AG04450 (cell line): ENCODE measurements at places on chromosomes 16 and 17.

DNA sequence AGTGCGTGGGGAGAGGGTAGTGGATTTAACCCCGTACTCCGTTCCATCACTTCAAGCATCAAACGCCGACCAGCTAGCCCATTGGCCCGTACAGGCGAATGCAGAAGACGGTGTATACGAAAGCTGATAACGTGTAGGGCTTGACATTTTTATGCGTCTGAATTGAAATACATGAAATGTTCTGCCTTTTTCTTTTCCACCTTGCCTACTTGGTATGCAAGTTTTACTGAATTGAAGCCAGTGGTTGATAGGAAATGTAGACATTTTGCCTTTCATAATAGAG lies 834 bp upstream of the STAT3 start:
- no peak for DNase-seq

- no peak for DNase-seq
These were observed 1.1 kb downstream of the ELOB start for GRCh38 chr16:2775765-2776499.

DNA sequence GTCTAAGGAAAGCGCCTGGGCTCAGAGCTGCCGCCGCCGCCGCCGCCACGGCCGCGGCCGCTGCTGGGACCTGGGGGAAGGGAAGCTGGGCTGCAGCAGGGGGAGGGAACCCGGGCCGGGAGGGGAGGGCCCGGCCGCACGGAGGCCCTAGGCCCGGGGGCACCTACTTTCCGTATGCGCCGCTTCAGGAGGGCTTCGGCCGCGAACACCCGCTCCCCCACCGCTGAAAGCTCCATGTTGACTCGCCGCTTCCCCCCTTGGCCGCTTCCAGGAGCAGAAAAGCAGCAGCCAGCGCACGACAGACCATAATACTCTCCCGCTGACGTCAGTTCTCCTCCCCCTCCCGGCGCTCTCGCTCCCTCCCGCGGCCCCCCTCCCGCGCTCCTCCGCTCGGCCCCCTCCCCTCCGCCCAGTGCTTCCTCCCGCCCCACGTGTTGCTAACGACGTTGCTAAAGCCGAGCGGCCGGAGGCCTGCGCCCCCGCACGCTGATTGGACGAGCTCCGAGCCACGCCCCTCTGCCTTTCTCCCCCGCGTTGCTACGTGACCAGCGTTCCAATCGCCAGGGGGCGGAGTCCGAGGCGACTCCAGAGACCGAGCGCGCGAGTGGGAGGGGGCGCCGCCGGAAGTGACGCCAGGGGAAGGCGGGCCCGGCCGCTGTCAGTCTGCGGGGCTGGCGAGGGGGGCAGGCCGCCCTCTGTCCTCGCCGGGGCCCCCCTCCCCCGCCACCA lies at the start of gene CBX8:
CBX8 (minus strand) TSS at position 315 of the 729 bp plus-strand sequence; CDS start at position 236, 79 bp downstream.
- DNase-seq, result peak; percentile 99

DNA sequence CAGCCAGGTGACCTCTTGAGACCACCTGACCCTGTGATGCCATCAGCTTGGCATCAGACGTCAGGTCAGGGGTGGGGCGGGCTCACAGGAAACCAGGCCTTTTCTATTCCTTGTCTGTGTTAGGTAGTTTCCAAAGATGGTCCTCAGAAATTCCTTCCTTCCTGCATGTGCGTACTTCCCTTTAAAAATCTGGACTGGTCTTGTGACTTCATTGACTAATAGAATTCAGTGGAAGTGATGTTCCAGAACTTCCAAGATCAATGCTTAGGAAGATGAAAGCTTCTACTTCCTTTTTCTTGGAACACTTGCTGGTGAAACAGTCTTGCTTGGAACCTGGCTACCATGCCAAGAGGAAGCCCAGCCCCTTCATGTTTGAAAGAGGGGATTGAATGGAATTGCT lies 10.0 kb upstream of the N4BP1 start:
- DNase-seq, result no peak

GRCh38 chr17:70070305-70071027 lies 4.6 kb upstream of the KCNJ16 start:
- DNase-seq, result peak; percentile 16

- DNase-seq, result no peak
These were observed 378.1 kb downstream of the HAPSTR1 start for GRCh38 chr16:9469512-9469911.

DNA sequence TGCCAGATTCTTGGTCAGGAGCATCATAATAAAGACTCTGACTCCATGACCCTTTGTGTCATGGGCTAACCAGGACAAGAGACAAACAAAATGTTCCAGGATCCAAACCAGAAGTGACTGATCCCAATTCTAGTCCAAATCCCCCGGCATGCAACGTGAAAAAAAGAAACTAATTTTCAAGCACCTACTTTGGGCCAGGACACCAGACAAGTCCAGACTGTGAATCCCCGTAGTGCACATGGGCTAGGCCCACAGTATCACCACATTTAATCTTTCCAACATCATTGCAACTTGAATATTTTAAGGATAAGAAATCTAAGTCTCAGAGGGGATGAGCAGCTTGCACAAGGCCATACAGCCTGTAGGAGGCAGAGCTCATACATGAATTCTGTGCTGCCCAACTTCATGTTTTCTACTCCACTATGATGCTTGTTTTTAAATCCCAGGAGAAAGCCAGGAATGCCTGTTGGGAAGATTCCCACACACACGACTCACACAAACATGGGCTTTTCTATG lies 365.7 kb downstream of the NPIPA8 start:
- DNase-seq, result no peak

DNA sequence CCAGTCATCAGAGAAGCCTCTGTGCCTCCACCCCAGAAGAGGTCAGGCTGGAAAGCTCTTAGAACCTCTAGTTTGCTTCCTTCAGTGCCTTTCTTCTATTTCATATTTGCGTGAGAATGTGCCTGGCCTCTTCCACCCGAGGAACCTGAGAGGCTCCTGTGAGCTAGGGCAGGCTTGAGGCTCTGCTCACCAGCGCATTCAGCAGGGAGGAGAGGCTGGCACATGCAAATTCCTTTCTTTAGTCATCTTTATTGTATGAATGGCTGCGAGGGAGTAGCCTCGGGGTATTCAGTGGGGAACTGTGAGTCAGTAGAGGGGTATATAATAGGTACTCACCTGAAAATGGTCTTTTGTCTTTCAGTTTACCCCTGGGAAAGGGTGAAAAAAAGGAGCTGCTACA lies 268.3 kb downstream of the ABCC12 start:
- no peak for DNase-seq

DNA sequence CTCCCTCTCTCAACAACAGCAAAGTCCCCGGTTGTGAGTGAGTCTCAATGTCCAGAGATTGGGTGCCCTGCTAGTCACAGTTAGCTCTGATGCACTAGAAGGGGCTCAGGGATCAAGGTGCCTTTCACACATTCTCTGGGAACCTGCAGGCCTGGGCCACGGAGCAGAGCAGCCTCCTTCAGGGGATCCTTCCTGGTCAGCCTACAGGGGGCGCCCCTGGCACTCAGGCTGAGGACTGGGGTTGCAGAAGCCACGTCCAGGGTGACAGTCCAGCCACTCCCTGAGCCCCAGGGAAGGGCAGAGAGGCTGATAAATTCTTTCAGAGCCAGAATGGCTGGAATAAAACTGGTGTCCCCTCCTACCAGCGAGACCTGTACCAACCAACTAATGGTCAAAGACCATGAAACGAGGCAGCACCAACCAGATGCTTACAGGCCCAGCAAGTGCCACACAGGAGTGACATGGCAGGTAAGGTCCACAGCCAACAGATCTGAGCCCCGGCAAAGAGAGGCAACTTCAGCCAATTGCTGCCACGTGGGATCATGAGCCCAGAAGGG lies 43.5 kb downstream of the ST3GAL2 start:
- DNase-seq, result no peak

DNA sequence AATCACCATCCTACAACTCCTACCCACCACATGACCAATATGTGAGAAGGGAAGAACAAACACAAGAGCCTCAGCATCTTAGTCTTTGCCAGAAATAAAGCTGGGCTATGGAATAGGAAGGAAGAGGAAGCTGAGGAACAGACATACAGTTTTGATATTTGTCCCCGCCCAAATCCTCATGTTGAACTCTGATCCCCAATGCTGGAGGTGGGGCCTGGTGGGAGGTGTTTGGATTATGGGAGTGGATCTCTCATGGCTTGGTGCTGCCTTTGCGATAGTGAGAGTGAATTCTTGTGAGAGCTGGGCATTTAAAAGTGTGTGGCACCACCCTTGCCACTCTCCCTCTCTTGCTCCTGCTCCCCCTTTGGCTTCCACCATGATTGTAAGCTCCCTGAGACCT lies 52.4 kb upstream of the NLK start:
- no peak for DNase-seq

DNA sequence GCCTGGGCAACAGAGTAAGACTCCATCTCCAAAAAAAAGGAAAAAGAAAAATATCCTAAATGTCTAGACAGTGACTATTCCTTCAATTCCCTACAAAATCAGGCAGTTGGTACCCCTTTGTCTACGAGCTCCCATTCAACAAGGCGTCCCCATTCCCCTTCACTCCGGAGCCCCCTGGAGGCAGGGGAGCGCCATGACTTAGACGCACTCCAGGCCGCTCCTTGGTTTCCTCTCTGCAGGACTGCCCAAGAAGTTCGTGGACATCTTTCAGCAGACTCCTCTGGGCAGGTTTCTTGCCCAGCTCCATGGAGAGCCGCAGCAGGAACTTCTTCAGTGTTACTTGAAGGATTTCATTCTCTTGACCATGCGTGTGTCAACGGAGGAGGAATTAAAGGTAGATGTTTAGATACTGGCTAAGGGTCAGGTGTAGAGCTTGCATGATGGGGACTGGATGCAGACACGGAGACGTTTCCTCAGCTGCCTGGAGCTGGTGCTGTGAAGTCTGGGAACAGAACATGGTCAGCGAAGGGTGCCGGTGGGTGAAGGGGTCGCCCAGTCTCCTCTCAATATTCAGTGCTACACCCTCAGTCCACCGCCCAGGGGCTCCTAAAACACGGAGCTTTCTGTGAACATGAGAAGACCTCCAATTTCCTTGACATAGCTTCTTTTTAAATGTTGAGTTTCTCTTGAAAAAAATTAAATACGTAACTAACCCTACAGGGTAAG lies 53.3 kb upstream of the ENDOV start:
- no peak for DNase-seq

DNA sequence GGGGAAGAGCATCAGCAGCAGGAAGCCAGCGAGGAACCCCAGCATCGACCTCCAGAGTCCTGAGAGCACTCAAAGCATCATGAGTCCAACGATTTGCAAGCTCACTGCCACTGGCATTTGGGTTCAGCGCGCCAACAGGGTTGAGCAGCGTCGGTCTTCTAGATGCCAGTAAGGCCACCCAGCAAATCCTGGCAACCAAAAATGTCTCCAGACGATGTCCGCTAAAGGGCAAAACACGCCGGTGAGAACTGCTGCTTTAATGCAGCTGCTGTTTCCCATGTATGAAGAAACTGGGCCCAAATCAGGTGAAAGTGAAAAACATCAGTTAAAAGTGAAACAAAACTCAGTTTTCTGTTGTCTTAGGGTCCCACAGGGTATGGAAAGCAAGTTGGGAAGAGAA lies 70.2 kb downstream of the ANKRD11 start:
- no peak for DNase-seq

- DNase-seq, result no peak
These were observed 30.7 kb downstream of the PIMREG start for GRCh38 chr17:6474906-6475305.

DNA sequence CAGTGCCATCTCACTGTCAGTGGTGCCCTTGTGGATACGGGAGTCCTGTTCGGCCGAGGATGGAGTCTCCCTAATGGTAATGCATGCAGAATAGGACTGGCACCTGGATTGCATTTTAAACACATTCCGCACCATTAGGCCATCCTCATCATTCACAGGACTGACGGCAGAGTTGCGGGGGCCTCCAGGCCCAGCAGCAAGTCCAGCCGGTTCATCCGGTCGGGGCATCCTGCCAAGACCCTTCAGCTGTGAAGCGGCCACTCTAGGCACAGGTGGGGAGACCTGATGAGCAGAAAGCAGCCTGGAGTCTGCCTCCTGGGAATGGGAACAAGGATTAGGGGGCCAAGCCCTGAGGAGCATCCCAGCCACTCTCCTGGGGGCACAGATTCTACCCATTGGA lies 90.3 kb upstream of the XYLT1 start:
- no peak for DNase-seq

- no peak for DNase-seq
These were observed 9.0 kb upstream of the WSB1 start for GRCh38 chr17:27284811-27285415.

DNA sequence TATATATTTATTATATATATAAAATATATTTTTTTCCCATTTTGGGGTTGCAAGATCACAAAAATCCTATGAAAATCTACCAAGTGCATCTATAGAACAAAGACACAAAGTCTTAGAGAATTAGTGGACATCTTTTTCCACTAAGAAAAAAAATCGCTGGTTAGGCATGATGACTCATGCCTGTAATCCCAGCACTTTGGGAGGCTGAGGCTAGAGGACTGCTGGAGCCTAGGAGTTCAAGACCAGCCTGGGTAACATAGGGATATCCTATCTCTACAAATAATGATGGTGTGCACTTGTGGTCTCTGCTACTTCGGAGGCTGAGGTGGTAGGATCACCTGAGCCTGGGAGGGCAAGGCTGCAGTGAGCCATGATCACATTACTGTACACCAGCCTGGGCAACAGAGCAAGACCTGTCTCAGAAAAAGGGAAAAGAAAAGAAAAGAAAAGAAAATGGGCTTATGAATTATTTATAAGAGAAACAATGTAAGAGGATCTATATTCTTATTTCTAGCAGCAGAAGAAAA lies 185.1 kb upstream of the PSMD7 start:
- no peak for DNase-seq

GRCh38 chr17:31411707-31412285 lies 20.3 kb downstream of the RAB11FIP4 start:
- no peak for DNase-seq

- DNase-seq, result no peak
These were observed 65.2 kb downstream of the CYTH1 start for GRCh38 chr17:78716814-78717393.
